Stimulated activated CD4-positive, alpha-beta T cell treated with anti-CD3 and anti-CD28 coated beads, Interleukin-4, amount 100 ng/mL, for 24 hours (primary cell): ENCODE measurements at places on chromosomes 2 and 18.

DNA sequence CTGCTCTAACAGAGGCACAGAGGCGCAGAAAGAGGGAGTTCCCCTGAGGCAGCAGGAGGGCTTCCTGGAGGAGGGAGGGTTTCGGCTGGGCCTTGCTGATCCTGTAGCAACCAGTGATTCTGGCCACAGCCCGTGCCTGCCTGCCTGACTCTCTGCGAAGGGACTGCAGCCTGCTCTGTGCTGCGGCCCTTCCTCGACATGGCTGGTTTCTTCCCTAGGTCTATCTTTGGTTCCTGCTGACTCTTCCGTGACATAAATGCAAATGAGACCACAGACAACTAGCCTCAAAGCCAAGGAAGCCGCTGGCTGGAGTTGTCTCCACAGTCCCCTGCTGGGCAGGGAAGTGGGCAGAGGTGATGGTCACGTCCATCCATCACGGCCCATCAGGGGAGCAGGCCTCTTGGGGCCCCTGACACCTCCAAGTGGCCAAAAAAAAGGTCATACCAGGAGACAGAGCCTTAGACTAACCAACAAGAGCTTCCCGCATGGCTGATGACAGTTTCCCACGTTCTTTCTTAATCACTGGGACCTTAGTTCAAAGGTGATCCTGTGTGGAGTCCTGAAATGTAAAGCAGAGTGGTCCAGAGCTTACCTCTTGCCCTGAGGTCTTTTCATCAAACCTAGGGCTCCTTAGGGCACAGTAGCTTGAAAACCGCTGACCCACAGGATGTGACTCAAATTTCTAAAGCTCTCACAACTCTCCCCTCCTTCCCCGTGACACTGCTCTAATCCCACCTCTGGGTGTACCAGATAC is 55.3 kb downstream of the HS1BP3 start:
- no peak for DNase-seq

- DNase-seq = no peak
Measured at GRCh38 chr18:55300936-55301531, 287.0 kb downstream of the TCF4 start.

GRCh38 chr2:238916875-238917590 is 69.1 kb downstream of the TWIST2 start:
- no peak for DNase-seq

DNA sequence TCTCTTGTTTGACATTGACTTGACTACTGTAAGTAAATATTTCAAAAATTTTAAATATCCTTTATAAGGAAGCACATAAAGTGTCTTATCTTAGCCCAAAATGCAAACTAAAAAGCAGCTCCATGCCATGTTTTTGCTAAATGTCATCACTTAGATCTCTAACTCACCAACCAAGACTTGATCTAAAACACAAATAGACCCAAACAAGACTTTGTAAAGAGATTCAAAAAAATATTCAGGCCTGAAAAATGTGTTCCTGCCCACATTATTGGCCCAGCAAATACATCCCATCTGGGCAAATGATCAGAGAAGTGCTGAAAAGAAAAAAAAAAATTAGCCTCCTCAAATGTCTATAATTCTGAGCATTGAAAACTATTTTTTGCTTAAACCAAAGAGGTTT is 187.6 kb downstream of the MREG start:
- DNase-seq = no peak

DNA sequence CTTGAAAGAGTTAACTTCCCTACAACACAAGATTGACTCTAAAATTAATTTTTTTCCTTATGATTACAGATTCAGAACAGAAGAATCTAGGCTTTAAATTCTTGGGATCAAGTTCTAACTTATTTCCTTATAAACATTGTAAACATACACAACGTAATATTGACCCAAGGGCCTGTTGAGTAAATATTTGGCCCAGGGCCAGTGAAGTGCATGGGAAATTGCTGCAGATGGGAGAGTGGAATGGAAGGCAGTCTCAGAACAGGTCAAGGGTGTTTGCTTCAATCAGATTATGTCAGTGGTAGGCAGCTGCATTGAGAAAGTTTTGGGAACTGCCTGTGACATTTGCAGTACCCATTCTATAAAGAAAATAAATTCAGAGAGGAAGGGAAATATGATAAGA is 137.6 kb downstream of the MYO1B start:
- DNase-seq = no peak
